T-helper 9 cell (primary cell): ENCODE measurements at places on chromosomes 7 and 10.

GRCh38 chr7:100759357-100760171, 26.2 kb downstream of the ZAN start:
- DNase-seq: no peak

- no peak for DNase-seq
Observed at GRCh38 chr10:63627396-63627795, 106.2 kb downstream of the REEP3 start.

DNA sequence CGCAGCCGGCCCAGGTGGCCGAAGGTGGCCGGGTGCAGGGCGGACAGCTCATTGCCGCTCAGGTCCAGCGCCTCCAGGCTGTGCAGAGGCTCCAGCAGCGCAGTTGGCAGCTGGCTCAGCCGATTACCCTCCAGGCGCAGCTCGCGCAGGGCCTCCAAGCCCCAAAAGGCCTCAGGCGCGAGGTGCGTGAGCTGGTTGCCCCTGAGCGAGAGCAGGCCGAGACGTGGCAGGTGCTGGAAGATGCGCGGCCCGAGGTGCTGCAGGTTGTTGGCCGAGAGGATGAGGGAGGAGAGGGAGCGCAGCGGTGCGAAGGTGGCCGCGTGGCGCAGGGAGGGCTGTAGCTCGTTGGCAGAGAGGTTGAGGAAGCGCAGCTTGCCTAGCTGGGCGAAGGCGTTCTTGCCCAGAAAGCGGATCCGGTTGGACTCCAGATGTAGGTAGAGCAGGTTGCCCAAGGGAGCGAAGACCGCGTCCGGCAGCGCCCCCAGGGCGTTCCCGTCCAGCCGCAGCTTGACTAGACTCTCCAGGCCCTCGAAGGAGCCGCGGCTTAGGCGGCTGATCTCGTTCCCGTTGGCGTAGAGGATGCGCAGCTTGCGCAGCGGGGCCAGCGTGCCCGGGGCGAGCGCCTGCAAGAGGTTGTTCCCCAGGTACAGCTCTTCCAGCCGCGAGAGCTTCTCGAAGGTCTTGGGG, 923 bp downstream of the TRIL start:
- DNase-seq: no peak

DNA sequence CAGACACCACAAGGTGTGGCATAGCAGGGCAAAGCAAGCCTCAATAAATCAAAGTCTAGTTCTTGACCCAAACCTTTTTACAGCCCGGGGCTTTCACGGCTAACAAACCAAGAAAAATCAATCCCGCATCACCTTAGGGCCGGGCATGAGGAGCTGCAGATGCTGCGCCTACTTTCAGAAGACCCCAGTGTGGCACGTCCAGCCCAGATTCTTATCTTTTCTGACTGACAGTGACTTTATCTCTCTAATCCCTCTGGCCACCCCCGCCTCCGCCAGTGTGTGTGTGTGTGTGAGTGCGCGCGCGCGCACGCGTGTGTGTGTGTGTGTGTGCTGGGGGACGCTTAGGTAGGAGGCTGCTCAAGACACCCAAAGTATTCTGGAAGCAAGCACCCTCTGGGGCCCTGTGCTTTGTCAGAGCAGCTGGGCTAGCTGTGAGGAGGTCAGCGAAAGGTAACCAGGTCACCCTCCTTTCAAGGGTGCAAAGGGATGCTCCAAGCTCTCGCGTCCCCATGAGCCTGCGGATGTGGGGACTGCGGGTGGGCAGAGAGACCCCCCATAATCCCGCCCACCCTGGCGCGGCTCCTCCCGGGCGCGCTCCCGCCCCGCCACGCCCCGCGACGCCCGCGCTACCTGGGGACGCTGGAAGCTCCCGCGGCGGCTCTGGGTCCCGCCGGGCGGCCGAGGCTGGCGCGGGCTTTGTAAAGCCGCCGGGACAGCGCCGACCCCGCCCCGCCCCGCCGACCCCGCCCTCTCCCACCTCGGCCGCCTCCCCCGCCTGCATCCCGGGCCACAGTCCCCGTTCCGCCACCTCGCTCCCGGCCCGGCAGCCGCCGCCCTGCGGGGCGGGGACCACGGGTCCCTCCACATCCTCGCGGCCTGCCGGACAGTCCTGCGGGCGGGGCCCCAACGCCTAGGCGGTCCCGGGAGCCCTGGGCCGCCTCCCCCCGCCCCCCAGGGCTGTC, 57.1 kb upstream of the RHOBTB1 start:
- DNase-seq: no peak

DNA sequence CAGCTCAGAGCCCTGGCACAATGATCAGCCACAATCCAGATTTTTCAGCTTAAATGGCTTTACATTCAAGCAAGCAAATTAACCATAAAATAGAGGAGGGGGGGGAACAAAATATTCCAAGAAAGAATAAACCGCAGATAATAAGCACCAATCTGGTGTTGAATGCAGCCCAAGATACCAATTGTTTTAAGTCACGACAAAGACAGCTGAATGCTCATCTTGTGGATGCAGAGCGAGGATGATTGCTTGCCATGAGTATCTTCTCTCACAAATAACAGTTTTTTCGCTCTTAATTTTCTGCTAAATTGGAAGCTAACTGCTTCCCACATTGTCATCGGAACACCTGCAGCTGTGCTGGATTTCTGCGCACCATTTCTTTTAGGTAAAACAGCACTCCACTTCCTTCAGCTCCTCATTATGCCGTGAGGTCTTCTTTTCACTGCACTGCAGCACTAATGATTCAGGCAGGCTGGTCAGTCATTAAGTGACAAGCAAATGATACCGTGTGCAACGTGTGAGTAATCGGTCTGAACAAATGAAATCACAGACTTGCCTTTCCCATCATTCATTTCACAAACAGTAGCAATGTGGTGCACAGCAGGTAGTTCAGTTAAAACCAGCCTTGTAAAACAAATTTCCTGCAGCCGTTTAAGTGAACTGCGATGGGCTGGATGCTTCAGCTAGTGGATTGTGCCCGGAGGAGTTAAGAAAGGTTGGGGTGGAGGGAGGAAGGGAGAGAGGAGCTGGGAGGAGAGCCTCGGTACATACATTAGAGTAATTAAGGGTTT, 106.4 kb upstream of the CDCA7L start:
- DNase-seq: no peak

DNA sequence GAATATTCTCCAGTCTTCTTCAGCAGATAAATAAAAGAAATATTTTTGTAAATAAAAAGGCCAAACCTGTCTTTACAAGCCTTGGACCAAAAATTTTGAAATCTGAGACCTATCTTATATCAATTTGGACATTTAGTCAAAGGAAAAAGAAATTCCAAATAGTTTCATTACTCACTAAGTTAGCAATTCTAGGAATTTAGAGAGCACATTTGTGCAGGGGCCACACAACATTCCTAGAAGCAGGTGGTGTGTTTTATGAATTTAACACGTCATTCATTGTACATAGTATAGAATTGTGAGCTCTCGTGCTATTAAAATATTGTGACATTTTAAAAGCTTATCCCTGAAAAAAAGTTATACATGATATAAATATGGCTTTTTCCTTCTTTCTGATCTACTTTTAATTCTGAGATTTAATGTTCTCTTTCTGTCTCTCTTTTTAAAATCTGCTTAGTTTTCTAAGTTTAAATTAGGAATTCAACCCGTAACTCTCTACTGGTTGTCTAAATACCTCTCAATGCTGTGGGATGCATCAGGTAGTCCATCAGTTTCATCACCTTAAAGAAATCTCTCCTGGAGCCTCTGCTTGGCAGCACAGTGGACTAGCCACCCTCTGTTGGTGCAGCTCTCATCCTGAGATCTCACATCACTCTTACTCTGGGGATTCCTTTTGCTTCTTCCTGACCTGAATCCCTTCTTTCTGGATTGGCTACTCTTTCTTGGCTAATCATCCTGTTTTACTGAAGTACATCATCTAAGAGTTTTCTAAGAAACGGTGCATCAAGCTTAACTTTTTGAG, 124.5 kb downstream of the SEMA3E start:
- no peak for DNase-seq

DNA sequence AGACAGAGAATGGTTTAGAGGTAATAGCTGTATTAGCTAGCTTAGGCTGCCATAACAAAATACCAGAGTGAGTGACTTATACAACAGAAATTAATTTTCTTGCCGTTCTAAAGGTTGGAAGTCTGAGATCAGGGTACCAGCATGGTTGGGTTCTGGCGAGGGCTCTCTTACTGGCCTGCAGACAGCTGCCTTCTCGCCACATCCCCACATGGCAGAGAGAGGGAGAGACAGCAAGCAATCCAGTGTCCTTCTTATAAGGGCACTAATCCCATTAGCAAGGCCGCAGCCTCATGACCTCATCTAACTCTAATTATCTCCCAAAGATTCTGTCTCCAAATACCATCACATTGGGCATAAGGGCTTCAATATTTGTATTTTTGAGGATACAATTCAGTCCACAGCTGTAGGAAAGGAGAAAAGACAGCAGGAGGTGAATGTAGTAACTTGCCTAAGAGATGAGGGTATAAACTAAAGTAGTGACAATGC, 3.6 kb upstream of the STAM start:
- DNase-seq: no peak

DNA sequence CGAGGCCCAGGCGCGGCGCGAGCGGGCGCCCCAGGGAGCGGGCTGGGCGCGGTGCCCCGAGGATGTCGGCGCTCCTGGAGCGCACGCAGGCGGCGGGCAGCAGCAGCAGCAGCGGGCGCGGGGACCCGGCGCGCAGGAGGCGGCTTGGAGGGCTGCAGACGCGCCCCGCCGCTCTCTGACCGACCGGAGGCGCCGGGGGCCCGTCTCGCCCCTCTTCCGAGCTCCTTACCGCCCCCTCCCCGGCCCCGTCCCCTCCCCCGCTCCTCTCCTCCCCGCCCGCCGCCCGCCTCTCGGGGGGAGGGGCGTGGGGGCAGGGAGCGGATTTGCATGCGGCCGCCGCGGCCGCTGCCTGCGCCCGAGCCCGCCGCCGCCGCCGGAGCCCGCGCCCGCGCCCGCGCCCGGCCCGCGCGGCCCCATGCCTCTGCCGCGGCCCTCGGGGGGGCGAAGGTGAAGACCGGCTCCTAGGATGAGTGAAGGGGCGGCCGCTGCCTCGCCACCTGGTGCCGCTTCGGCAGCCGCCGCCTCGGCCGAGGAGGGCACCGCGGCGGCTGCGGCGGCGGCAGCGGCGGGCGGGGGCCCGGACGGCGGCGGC, at the start of gene NRG3:
Gene NRG3 (plus strand): TSS at position 320 of the 592 bp plus-strand sequence.
- DNase-seq: no peak

GRCh38 chr10:49109669-49110340, 5.5 kb downstream of the VSTM4 start:
- no peak for DNase-seq
